ENCODE measurements at places on chromosomes 1 and 21.

- DNase-seq: no peak
Measured at GRCh38 chr1:228977307-228977706, 242.0 kb downstream of the RHOU start.

- DNase-seq: no peak
Measured at GRCh38 chr1:35443768-35444518, 113.3 kb downstream of the KIAA0319L start.

GRCh38 chr1:176118985-176119384 lies 88.1 kb downstream of the COP1 start:
- DNase-seq: no peak

DNA sequence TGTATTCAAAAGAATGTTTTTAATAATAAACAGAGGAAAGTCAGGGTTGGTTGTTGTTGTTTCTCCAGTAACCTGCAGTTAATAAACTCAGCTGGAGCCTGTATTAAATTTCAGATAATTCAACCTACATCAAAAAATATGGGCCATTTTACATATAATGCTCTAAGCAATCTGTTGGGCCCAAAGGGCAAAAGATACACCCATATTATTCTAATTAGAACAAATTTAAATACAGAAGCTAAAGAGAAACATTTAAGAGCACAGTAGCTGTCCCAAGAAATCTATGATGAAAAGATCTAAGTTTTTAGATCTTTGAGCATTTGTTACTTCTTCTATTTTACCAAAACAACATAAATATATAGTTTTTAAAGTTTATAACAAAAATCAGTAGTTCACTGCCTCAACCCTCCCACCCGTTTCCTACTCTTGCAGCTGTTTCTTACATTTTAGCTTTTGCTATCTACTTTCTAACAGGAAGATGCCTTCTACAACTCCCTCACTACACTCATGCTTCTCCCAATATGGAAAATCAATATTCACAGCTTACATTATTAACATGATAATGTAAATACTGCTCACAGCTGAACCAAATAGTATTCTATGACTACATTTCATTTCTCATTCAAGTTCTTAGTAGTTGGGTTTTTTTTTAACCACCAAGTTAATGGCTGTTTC lies 94.9 kb upstream of the LBR start:
- no peak for DNase-seq

DNA sequence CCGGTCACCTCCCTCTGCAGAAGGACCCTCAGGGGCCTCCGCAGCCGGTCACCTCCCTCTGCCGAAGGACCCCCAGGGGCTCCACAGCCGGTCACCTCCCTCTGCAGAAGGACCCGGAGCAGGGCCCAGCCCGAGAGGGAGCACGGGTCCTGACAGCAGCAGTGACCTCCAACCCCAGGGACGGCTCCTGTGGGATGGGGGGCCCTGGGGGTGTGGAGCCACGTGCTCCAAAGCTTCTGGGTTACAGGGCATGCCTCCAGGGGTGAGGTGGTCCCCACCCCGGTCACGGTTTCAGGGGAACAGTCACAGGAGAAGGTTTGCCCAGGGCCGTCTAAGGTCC lies 40.3 kb downstream of the SLC19A1 start:
- DNase-seq: no peak
